ENCODE measurements at places on chromosomes 7 and 10. TPM values are rescaled to one million over a fixed set of nuclear protein-coding genes. Genes with fewer than 3 reads are reported as not detected.

GRCh38 chr7:77409005-77409738 is 7.0 kb downstream of the GSAP start:
- no peak for DNase-seq

DNA sequence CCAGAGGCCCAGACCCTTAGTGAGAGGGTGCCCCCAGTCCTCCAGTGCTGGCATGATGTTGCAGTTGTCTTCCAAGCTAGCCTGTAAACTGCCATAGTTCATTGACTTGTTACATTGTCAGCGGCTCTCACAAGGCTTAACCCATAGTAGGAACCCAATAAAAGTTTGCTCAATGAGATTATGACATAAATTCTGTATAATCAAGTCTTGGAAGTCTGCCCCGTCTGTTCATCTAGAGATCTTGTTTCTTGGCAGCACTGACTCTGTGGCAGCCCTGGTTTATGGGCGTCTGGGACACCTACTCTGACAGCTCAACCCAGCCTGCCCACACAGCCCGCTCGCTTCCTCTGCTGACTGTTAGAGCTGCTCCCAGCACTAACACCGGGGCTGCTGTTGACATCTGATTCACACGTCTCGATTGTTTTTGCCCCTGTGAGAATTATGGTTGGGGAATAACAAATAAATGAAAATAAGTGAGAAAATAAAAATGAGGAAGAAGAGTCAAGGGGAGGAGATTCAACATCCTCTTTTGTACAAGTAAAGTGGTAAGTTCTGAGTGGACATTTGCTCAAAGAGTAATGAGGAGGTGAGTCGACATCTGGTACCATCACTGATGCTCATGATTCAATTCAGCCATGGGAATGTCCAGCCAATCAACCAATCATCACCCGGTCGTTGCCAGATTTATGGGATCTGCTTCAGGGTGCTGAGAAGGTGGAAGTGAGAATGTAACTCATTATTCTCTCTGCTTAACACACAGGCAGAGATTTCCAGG is 160.8 kb downstream of the SPAG6 start:
- DNase-seq: no peak

DNA sequence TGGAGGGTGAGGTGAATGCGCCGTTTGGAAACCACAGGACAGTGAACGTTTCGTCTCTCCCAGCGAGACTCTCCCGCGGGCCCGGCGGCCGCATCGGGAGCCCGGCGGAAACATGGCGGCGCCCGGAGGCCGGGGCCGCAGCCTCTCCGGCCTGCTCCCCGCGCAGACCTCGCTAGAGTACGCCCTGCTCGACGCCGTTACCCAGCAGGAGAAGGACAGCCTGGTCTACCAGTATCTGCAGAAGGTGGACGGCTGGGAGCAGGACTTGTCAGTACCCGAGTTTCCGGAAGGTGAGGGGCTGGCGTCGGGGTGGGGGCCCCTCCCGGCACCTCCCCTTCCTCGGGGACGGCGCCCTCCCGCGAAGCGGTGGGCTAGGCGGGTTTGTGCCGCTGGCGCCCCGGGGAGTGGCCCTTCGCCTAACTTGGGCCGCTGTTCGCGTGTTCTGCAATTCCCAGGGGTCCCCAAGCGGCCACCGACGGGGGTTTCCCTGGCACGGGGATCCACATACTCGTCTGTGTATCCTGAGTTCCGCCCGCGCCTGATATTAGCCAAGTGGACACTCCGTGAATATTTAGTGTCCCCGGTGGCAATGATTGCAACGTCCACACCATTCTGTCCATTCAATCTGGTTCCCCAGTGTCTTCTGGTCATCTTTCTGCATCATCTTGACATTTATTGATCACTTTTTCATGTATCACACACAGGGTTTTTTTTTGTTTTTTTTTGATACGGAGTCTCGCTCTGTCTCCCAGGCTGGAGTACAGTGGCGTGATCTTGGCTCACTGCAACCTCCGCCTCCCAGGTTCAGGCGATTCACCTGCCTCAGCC is 514 bp downstream of the NHLRC2 start:
- peak; percentile 44 for DNase-seq

The CLRN3 gene
- total RNA-seq: not detected

DNA sequence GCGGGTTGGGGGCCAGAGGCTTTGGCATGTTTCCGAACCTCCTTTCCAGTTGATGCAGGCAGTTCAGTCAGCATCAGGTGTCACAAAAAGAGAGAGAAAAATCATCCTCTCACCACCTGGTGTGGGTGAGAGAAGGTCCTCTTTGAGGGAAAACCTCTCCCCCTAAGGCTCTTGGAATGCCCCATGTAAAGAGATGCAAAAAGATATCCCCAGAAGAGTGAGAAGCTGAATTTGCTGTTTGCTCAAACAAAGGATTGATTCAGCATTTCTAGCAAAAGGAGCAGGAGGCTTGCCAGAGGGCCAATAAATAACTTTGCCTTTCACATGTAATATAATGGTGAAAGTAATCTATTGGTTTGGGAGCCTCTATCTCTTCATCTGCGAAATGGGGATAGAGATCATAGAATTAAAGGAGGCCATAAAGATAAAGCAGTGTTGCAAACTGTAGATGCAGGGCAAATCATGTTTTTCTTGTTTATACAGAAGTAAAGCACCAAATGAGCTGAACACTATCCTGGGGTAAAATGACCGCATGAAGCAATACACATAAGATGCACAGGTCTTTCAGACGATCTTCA is 425.9 kb downstream of the LRMDA start:
- no peak for DNase-seq

GRCh38 chr10:47152861-47153349 is 147.1 kb upstream of the GDF10 start:
- DNase-seq: no peak

- DNase-seq: no peak
Observed at GRCh38 chr7:135102372-135102771, 45.5 kb upstream of the TMEM140 start.

DNA sequence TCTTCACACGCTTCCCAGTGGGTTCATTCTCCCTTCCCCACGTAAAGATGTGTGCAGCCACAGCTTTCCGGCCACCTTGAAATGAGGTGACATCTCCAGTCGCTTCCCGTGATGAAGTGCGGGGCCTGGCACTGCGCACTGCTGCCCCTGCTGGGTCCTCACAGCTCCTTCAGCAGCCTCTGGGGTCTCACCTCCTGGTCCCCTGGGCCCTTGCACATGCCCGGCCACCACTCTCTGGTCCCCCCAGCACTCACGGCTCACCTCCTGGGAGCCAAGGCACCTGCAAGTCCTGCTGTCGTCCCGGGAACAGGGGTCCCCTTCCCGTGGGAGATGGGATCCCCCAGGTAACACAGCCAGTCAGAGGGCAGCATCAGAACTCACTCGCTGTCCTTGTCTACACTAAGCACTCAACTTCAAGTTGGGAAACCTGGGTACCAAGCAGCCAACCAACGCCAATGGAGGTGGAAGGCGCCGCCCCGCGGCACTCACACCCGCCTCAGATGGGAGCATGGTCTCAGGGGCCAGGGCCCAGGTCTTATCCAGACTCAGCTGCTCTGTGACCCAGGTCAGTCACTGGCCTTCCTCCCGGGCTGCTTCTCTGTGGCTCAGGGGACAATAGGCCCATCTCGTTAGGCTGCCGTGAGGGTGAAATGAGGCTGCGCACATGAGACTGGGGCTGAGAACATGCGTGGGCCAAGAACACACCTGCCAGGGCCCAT is 176.2 kb downstream of the PTPRN2 start:
- DNase-seq: no peak

The IQUB gene
- total RNA-seq: 0.93 TPM

The WDR86 gene
- 274 TPM for total RNA-seq

DNA sequence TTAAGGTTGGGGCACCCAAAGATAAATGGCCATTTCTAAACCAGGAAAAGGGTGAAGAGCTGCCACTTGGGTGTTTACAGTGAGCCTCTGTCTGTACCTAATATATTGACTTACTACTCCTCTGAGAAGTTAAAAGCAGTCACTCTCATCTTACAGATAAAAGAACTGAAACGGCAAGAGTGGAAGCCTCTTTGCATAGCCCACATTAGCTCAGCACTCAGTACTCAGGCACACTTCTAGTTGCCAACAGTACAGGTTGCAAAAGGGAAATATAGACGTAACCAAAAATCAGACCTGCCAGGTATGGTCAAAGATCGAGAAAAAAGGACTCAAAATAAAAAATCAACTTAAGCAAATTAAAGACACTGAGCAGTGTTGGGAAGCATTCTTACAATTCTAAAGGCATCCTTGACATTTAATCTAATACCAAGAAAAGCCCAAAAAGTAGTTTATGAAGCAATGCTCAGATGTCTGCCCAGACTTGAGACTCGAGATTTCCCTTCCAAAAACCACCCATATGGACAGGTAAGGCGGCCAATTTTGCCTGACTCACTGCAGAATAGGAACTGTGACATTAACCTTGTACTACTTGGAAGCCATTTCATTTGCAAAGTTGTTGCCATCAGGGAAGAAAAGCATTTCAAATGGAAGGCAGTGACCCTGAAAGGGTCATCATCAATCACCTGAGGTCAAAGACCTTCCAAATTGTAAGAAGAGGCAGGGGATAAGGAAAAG is 139.3 kb downstream of the SLC25A13 start:
- no peak for DNase-seq

The TAS2R5 gene
- 5.9 TPM for total RNA-seq

GRCh38 chr7:133911724-133912123 is 215.4 kb upstream of the LRGUK start:
- DNase-seq: no peak

DNA sequence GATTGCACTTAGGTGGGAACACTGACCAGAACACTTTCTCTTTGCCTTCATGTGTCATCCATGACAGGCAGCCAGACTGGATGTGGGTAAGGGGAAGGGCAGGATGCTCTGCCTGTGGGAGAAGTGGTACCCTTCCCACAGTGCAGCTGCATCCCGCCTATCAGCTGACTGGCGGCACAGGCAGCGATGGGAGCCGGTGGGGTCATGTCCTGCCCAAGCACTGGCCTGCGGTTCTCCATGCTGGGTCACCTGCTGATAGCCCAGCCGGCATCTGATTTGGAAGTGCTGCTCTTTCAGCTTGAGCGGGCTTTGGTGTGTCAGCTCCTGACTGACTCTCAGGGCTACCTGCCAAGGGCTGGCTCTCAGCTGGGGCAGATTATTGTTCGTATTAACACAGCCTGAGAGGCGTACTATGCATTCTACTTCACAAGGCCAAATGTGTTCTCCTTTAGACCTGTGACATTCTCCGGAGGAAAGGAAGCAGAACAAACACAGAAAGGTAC is 105.2 kb upstream of the PDLIM1 start:
- no peak for DNase-seq

The SLC12A9 gene
- total RNA-seq: 39.1 TPM

The GIMAP1 gene
- not detected for total RNA-seq

GRCh38 chr10:43399320-43400310 is 9.4 kb downstream of the HNRNPF start:
- no peak for DNase-seq

The EPHB6 gene
- 28.9 TPM for total RNA-seq

DNA sequence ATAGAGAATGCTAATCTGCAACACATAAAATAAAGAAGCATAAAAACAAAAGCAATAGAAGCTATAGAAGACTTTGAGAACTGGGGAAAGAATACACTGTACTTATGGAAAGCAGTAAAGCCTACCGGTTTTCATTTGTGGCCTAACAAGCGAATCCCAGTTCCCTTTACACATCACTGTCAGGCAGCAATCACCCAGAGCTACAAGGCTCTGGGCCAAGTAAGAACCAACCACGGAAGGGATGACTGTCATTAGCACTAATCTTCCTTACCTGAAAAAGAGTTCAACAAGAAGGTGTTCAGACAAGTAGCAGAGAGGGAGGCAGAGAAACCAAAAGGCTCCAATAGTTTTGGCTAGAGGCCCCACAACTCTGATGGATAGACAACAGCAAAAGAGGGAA is 15.0 kb downstream of the CCDC6 start:
- DNase-seq: no peak

- no peak for DNase-seq
Observed at GRCh38 chr10:103580430-103580829, 86.9 kb downstream of the NEURL1 start.

- DNase-seq: no peak
Observed at GRCh38 chr10:78203915-78204818, 170.5 kb downstream of the RPS24 start.

- DNase-seq: peak; percentile 24
Observed at GRCh38 chr10:31318382-31318853, 598 bp upstream of the ZEB1 start.

DNA sequence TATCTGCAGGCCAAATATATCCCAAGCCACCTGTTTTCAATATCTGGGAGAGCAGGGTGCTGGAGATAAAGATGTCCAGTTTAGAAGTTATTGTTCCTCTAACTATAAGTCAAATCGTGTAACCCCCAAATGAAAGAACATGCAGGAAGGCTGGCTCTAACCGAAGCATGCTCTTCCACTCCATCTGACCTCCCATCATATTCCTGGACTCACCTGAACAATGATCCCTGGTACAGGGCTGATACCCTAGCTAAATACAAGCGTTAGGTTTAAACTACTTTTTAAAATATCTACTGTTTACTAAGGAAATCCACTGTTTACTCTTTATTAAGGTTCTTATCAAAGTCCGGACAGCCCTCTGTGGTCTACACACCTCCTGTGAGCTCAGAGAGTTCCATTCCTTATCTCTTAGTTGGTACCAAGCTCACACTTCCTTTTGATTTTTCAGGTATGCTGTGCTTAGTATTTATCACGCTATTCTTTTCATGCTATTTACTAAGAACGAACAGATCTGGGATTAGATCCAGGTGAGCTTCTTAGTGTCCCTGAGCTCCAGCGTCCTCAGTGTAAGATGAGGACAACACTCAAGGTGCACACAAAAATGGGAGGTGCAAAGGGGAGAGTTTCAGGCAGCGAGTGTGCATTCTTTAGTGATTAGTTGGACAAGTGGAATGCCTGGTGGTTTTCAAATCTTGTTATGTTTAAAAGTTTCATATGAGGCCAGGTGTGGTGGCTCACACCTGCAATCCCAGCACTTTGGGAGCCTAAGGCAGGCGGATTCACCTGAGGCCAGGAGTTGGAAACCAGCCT is 23.6 kb upstream of the COBL start:
- DNase-seq: no peak

GRCh38 chr10:79192677-79193003 is 123.9 kb downstream of the ZMIZ1 start:
- DNase-seq: no peak

- no peak for DNase-seq
Observed at GRCh38 chr10:123974406-123974805, 82.8 kb upstream of the CPXM2 start.

DNA sequence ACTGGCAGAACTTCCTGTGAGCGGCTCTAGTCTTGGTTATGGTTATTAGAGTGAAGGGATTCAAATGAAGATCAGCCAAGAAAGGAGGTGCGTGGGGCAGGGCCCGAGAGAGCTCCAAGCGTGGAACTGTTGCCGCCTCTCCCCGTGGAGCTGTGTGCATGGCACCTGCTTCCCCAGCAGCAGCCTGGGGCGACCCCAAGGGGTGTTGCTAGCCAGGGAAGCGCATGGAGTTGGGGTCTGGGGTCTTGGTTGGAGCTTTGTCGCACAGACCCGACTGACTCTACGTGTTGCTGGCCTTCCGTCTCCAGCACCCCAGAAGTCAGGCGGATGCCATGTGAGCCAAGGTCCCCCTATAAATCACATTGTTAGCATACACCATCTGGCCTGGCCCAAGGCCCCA is 61.0 kb downstream of the HTR5A start:
- no peak for DNase-seq

- DNase-seq: no peak
Observed at GRCh38 chr7:105391429-105391828, 2.7 kb upstream of the SRPK2 start.

The PRRT4 gene
- total RNA-seq: 9.5 TPM

The NPY4R2 gene
- 0.14 TPM for total RNA-seq

GRCh38 chr10:88333248-88333630 is 249.9 kb downstream of the RNLS start:
- DNase-seq: no peak

- no peak for DNase-seq
Observed at GRCh38 chr7:142477079-142477651, 219.3 kb upstream of the PRSS58 start.

All from mesothelial cell of epicardium (in vitro differentiated cells).